ENCODE measurements at places on chromosomes 5 and 9.

GRCh38 chr5:172411484-172412072 is 42.7 kb downstream of the SH3PXD2B start:
- DNase-seq: no peak

GRCh38 chr5:127228540-127229184 is 61.9 kb upstream of the MEGF10 start:
- no peak for DNase-seq

- DNase-seq: no peak
Observed at GRCh38 chr9:93002700-93003099, 55.4 kb downstream of the FGD3 start.

GRCh38 chr9:100315561-100315960 is 37.2 kb downstream of the TEX10 start:
- no peak for DNase-seq

DNA sequence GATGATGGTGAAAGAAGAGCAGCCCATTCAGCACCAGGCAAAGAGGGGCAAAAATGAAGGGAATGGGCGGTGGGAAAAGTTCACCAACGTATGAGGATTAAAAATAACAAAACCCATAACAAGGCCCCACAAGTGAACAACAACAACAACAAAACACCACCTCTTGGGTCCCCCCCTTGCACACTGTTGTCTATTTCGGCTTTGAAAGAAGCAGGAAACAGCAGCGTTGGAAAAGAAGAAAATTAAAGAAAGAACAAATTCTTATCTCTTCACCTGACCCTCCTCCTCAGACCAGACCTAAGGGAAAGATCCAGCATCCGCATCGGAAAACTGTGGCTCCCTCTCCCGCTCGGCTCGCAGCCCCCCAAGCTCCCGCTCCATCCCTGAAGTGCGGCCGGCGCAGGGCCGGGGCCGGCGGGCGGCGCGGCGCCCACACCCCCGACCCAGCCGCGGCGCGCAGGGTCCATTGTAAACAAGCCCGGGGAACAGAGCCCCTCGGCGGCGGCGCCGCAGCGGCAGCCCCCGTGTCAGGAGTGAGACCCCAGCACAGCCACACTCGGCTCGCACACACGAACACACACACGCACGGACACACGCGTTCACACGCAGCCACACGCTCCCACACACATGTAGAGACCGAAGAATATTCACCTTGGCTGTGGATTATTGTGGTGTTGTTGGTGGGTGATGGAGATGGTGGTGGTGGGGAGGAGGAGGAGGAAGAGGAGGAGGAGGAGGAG is 535 bp downstream of the RFX3 start:
- DNase-seq: no peak

GRCh38 chr5:71939452-71940230 is 167.6 kb upstream of the MAP1B start:
- DNase-seq: no peak

GRCh38 chr5:62007457-62007856 is 298.5 kb upstream of the KIF2A start:
- DNase-seq: no peak

DNA sequence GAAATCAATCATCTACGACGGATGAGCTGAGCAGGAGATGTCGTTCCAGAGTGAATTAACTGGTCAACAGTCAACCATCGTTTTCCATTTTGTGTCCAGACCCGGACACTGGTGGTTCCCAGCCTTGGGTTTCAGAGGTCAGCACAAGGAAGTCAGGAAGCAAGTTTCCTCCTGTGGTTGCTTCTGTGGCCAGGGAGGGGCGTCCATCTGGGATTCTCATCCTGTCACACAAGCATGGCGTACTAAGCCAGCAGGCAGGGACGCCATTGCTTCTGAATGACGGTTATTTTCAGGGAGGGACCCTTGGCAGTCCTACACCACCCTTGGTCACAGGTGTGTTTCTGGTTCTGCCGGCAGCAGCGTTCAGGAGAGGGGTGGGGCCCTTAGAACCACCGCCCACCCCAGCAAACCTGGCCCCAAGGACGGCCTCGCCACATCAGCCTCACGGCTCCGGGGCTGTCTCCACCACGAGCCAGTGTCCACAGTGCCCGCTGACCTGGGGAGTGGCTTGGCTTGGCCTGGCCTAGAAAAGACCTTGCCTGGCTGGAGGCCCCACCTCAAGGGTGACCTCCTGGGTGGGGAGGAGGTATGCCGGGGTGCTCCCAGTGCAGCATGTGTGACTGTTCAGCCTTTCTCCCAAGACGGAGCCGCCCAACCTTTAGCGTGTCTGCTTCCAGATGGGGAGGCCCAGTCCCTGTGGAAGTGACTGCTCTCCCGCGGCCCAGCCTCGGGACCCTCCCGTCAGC is 25.2 kb downstream of the NDUFS6 start:
- no peak for DNase-seq

DNA sequence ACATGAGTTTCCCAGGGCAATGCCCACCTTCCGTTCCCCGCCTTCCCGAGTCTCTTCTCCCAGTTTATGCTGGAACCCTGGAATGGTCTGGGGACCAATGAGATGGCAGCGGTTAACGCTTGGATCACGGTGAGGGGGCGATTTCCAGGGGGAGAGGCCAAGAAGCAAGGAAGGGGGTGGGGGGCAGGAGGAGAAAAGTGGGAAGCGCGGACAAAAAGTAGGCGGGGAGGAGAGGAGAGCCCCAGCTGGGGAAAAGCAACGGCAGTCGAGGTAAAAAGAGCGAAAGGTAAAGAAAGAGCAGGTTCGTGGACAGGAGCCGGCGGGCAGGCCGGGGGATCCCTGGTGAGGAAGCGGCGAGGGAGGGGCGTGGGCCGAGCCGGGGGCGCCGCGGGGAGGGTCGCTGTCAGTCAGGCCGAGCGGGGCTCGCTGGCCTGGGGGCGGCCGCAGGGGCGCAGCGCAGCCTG is 508 bp upstream of the SNCAIP start:
- no peak for DNase-seq

DNA sequence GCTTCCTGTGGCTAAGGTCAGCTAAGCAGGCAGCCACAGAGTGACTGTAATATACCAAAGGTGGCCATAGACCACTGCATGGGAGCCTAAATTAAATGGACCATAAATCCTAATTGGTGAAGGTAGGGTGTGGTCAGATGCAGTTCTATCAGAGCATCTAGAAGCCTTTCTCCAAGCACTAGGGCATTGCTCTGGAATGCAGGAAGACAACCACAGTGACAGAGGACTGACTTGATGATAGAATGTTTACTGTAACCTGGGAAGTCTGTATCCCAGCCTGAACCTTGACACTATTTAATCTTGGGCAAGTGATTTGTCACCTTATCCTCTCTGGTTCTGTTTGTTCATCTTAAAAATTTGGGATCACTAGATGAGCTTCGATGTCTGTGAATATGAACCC is 2.3 kb downstream of the FBXO38 start:
- DNase-seq: no peak

DNA sequence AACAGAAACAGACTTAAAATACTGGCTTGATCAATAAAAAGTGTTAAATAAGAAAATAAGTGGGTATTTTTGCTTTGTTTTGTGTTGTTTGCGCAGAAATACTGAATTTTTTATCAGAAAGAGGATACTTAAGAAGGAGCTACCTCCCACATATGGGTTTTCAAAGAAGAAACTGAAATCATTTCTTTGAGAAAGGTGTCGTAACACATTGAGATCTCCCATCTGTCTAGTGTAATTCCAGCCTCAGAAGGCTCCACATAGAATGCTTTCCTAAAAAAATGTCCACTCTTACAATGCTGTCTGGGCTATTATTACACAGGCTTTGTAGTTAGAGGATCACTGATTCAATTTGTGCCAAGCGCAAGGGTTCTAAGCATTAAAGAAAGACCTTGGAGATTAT is 226.2 kb downstream of the EPB41L4A start:
- no peak for DNase-seq
